Spinal cord (tissue), 10 donors: ENCODE measurements at places on chromosomes 5 and 9.

DNA sequence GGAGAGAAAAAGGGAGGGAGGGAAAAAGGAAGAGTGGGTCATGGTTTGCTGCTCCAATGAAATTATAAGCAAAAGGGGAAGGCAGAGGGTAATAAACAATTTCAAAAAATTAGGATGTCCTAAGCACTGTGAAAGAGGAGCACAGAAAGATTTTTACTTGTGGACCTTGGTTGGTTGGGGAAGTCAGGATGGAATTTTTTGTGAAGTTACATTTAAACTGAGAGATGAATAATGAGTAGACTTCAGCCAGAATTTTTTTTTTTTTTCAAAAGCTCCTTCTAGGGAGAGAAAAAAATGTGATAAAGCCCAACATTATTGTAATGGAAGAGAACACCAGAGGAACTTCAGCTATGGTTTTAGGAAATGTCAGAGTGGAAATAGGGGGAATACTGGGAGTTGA is 515.9 kb upstream of the PAPPA start:
- DNase-seq = no peak

GRCh38 chr9:88952086-88952615 is 39.1 kb upstream of the S1PR3 start:
- DNase-seq = no peak

- DNase-seq = no peak
These were observed 98.2 kb downstream of the CAMSAP1 start for GRCh38 chr9:135809166-135809565.

DNA sequence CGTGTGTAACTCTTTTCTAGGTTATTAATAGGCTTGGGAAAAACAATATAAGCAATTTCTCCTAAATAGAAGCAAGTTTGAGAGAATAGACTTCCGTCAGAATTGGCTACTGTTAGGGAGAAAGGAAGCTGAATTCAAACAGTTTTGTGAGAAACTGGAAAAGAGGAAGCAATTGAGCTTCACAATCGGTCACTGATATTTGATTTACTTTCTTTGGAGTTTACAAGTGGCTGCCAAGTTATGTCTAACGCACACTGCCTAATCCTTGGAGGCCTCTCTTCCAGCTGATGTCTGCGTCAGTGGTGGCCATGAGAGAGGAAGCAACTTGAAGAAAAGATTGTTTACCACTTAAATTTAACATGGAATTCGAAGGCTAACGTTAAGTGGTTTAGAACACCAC is 319.5 kb downstream of the ADGRV1 start:
- no peak for DNase-seq

- DNase-seq = no peak
These were observed 3.3 kb upstream of the PLGRKT start for GRCh38 chr9:5441043-5441442.

DNA sequence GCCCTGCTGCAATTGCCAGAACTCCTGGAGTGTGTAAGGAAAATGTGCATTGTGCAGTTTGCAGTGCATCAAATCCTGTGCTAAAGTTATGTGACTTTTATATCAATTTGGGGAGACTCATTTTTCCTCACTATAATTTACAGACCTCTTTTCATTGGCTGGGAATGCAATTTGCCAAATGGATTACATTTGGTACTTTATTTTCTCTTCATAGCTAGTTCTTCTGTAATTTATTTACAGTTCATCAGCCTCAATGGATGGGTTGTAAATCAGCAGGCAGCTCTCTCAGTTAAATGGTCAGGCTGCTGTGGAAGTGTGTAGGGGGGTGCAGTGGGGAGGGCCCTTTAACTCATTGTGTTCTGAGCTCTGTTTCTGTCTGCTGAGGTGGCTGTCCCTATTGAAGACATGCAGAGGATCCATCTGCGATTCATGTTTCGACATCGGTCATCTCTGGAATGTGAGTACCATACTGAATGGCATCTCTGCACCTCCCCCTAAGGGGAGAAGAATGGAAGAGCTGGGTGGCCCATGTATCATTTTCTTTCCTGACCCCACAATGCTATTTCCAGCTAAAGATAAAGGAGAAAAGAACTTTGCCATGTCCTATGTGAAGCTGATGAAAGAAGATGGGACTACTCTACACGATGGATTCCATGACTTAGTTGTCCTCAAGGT is 74.6 kb downstream of the DOCK2 start:
- DNase-seq = peak; percentile 88

DNA sequence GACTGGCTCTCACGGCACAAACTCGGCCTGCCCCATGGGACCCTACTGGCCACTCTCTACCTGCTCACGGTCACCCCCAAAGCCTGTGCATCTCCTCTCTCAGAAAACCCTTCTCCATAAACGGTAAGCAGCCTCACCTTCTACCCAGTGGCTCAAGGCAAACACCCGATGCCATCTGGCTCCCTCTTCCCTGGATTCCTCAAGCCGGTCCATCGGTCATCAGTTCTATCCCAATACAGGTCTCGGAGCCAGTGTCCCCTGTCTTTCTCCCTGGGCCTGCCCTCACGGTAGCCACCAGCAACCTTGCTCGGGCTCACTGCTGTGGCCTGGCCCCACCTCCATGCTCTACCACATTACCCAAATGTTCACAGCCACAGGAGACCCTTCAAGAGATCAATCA is 134.1 kb downstream of the ROR2 start:
- no peak for DNase-seq

GRCh38 chr5:113276001-113276400 is 158.8 kb downstream of the TSSK1B start:
- DNase-seq = no peak

GRCh38 chr5:148833122-148833521 is 6.7 kb downstream of the ADRB2 start:
- DNase-seq = no peak

GRCh38 chr5:133599044-133599443 is 13.3 kb downstream of the FSTL4 start:
- DNase-seq = no peak

DNA sequence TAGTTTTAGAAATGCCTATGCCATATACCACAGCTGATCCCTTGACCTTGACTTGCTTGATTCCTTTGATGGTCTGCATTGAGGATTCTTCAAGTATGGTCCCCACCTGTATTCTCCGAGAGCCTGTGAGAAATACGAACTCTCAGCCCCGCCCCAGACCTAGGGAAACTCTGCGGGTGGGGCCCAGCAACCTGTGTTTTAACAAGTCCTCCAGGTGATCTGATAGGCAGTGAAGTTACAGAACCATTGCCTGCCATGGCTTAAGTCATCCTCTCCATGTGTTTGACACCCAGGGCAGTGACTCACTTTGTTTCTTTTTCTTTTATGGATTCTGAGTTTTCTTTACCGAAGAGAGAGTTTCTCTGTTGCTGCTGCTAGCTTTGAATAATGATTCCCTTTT is 18.5 kb downstream of the FRMPD1 start:
- no peak for DNase-seq

DNA sequence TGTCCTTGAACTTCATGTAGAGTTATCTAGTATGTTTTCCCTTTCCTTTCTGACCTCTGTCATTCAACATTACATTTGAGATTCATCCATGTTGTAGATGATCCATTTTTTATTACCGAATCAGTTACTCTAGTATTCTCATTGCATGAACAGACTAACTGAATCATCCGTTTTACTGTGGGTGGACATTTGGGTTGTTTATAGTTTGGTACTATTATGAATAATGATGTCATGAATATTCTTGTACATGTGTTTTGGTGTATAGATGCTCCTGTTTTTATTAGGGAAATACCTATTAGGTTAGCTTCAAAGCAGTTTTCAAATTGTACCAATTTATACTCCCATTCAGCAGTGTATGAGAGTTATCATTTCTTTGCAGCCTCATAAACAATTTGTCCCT is 94.3 kb upstream of the NIPAL4 start:
- DNase-seq = no peak

- DNase-seq = no peak
These were observed 9.1 kb downstream of the ARHGAP26 start for GRCh38 chr5:142779163-142779840.

- no peak for DNase-seq
These were observed 169.7 kb downstream of the DTWD2 start for GRCh38 chr5:118818604-118819003.

DNA sequence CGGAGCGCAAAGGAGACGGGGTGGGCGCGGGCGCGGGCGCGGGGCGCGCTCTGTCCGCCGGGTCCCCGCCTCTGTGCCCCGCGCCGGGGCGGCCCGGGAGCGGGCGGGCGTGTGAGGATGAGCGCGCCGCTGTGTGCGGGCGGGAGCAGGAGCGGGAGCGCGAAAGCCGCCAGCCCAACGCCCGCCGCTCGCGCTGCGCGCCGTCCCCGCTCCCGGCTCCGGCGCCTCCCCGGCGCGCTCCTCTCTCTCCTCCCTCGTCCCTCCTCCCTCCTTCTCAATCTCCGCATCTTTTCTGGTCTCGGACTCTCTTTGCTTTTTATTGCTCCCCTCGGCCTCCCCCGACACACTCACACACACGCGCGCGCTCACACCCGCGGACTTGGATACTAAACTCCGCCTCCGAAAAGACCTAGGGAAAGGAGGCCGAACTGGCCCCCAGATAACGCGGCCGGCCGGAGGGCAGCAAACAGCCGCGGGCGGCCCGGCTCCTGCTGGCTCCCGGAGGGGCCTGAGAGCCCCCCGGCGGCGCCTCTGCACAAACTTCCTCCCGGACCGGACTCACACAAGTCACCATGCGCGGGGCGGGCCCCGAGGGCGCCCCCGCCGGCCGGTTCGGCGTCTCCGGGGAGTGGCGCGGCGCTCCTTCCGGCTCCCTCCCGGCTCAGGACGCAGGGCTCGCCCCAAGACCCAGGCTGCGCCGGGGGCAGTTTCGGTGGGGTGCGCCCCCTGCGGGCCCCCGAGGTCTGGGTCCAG is at the start of gene FIBCD1:
TSS of gene FIBCD1 (minus strand) at position 596 of the 753 bp plus-strand sequence. CDS start 640 bp downstream, outside the sequence.
- peak; percentile 73 for DNase-seq

GRCh38 chr5:14914193-14914592 is 42.6 kb upstream of the ANKH start:
- no peak for DNase-seq

GRCh38 chr9:84285381-84285780 is 55.2 kb downstream of the SLC28A3 start:
- DNase-seq = no peak

DNA sequence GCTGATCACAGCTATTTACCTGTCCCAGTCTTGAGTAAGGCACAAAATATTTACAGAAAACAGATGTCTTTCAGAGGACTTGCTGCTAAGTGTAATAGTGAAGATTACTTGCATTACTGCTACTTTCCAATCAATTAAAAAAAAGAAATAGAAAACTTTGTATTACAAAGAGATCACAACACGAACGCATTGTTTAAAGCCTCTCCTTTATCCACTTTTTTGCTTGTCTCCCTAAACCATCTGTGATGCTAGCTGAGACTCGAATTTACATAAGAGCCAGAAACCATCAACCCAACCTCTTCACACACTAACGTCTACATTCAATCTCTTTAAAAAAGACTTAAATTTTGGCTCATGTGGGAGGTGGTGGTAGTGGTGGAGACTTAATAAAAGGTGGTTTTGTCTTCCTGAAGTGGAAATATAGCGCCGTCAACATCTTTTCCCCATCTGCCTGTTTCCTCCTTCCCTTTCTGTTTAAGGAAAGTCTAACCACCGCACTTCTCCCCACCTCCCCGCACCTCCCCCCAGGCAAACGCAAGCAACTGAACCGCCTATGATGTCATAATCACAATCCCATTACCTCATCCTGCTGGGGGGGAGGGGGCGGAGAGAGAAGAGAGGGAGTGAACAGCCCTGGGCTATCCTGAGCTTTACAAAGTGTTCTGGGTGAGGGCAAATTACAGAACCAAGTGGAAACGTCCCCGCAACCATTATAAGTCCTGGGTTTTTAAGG is 948 bp upstream of the FAM53C start:
- DNase-seq = peak; percentile 74

DNA sequence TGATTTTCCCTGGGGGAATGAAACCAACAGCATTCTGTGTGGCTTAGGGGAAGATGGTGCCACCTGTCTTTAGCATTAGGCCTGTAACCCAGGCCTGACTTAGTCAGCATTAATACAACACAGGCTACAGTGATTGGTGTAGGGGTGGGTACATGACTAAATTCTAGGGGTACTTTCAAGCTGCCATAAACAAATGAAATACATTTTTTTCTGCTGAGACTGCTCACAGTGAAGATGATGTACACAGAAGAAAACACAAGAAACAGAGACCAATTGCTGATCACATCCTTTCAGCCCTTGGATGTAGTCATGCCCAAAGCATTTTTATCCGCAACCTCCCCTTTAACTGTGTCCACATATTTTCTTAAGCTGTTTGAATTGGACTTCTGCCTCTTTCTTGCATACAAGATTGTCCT is 527.2 kb downstream of the KCTD16 start:
- DNase-seq = peak; percentile 19

- no peak for DNase-seq
These were observed 153.8 kb upstream of the RASA1 start for GRCh38 chr5:87113861-87114260.

- no peak for DNase-seq
These were observed 15.2 kb downstream of the HCN1 start for GRCh38 chr5:45680950-45681349.

- no peak for DNase-seq
These were observed 72.0 kb downstream of the CEP120 start for GRCh38 chr5:123351240-123351639.

- no peak for DNase-seq
These were observed 2.6 kb downstream of the GABRA1 start for GRCh38 chr5:161850491-161850890.

GRCh38 chr5:58849921-58850667 is 267.2 kb downstream of the RAB3C start:
- DNase-seq = peak; percentile 85
